NCI-H526 (cell line): ENCODE measurements at places on chromosomes 11 and 22.
A peak's percentile ranks its signal among the peaks of the same experiment; 100 is the strongest.

GRCh38 chr11:33742249-33742851 lies 6.1 kb upstream of the CD59 start:
- peak; percentile 45 for DNase-seq

GRCh38 chr11:71447791-71448256 lies 369 bp downstream of the DHCR7 start:
- no peak for DNase-seq

- DNase-seq = no peak
These were observed 77.3 kb downstream of the ZBTB44 start for GRCh38 chr11:130237282-130238006.

GRCh38 chr22:44535362-44536095 lies 37.5 kb upstream of the RTL6 start:
- DNase-seq = no peak

DNA sequence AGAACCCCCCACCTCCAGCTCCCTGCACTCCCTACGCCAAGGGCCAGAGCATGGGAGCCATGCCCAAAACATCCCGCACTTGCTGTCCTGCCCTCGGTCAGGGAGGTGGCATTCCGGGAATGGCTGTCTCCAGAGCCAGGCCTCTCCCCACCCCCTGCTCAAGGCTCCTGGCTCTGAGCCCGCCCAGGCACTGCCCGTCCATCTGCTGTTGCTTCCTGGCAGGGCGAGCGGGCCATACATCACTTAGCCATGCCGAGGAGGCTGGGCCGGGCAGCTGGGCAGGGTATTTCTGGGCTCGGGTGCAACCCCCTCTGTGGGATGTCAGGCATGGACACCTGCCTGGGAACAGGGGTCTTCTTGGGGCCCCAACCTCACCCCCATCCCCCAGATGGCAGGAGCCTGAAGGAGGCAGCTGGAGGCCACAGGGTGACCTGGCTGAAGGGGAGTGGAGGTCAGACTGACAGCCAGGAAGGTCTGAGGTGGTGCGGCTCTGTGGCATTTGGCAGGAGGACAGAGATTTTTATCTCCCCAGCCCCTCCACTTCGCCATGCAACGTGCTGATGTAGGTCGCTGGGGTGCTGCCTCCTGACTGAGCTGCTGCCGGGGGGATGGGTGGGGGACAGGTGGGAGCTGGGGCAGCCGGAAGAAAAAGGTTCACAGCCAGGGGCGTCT lies 8.7 kb upstream of the CABP7 start:
- no peak for DNase-seq

DNA sequence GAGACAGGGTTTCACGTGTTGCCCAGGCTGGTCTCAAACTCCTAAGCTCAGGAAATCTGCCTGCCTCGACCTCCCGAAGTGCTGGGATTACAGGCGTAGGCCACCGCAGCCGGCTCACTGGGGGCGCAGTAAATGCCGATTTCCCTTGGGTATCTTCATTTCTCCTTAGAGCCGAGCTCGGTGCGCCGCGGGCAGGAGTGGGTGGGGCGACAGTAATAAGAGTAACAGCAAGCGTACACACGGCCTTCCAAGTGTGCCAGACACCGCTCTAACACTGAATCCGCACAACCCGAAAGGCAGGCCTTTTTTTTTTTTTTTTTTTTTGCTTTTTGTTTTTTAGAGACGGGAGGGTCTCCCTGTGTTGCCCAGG lies 500 bp upstream of the ADSL start:
- DNase-seq = peak; percentile 43

DNA sequence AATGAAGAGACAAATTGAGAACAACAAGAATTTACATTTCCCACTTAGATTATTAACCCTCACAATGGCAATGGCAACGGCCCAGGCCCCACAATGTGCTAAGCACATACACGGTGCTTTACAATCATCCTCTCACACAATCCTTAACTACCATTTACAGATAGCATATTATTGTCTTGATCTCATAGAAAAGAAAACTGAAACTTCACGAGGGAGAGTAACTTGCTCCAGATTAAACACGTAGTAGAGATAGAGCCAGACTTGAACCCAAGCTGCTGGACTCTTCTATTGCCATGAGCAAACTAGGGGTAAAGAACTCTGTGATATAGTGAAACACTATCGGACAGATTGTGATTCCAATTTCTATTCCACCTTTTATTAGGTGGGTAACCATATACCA lies 665.1 kb downstream of the DLG2 start:
- DNase-seq = no peak
